ENCODE measurements at places on chromosomes 1 and 21.

DNA sequence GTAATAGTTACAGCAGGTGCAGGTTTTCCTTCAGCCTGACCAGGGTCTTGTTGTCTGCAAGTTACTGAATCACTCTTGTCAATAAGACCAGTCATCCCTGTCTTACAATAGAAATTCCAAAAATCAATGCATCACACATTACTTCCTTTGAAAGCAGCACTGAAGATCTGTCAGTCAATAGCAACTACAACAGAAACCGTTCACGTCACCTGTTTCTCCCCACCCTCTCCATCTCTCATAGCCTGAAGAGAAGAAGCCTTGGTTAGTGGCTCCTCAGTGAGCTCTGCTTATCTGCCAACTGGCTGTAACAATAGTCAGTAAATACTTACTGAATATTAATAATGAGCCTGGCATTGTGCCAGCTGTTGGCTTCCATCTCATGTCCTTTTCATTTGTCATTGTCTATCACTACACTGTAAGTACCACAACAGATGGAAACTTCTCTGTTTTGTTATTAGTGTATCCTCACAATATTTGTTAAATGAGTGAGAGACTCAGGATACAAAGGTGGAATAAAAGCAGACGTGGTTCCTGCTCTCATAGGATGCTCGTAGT, 195.2 kb downstream of the S1PR1 start:
- DNase-seq = no peak

DNA sequence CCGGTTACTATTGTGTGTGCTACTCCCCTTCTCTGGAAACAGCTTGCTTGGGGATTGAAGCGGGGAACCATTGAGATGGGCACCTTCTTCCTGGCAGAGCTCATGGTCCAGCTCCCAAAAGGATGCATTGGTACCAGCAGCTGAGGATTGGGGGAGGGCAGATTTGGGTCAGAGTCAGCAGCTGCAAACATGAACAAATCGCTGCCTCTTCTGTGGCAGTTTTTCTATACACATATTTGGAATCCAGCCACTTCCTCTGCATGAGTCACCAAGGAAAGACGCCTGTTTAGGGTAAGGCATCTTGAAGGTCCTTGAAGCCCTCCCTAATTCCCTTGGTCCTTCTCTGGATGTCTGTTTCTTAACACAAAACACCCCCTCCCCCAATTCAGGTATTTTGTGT, 104.7 kb downstream of the DAB1 start:
- DNase-seq = no peak

GRCh38 chr1:7265771-7266371, 480.6 kb downstream of the CAMTA1 start:
- DNase-seq = no peak

- DNase-seq = no peak
Observed at GRCh38 chr1:201279313-201279712, 4.0 kb upstream of the PKP1 start.

GRCh38 chr1:109312246-109312645, 5.4 kb upstream of the MYBPHL start:
- DNase-seq = no peak

- DNase-seq = no peak
Observed at GRCh38 chr1:192632641-192633532, 3.1 kb upstream of the RGS13 start.

- no peak for DNase-seq
Observed at GRCh38 chr1:212582291-212582690, 26.3 kb upstream of the ATF3 start.

GRCh38 chr1:236465959-236466303, 57.9 kb upstream of the LGALS8 start:
- DNase-seq = peak; percentile 64

DNA sequence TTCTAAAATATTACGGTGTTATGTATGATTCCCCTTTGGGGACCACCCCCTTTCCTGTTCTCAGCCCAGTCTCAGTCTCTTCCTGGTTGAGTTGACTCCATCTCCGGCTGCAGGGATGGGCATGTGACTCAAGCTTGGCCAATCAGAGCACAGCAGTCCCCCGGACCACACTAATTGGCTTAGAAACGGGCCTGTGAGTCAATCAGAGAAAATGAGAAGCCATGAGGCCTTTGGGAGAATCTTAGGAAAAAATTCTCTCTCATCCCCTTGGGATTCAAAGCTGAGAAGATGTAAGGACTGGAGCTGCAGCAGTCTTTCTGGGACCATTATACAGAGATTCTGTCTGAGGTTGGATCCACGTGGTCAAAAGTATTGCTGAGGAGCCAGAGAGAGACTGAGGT, 10.7 kb upstream of the FHAD1 start:
- no peak for DNase-seq

DNA sequence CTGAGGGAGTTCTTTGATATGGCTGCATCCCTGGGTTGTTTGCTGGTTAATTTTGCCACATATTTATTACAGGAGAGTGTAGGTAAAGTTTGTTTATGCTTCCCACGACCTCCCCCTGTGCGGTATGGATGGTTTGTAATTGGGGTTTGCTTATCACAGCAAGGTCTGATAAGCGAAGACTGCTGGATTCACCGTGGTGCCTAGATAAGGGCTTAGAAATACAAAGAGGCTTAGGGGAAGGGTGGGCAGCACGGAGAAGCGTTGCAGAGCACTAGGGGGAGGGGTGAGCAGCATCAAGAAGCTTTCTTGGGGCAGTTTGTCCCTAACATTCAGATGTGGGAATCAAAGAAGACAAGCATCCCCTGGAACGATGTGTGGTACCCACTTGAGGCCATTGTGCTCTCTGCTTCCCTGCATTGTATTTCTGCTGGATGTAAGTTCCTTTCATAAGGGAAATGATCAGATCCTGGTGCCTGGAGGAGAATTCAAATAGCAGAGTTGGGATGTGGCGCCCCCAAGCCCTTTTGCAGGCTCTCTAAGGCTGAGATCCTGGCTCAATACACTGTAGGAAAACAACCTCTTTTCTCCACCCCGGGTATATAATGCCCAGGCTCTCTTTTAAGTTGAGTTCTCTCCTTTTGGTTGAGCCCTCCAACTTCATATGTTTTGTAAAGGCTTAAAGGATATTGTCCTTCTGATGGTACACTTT, 598.1 kb upstream of the ADGRL4 start:
- no peak for DNase-seq
